ENCODE measurements at places on chromosomes 7 and 10.

DNA sequence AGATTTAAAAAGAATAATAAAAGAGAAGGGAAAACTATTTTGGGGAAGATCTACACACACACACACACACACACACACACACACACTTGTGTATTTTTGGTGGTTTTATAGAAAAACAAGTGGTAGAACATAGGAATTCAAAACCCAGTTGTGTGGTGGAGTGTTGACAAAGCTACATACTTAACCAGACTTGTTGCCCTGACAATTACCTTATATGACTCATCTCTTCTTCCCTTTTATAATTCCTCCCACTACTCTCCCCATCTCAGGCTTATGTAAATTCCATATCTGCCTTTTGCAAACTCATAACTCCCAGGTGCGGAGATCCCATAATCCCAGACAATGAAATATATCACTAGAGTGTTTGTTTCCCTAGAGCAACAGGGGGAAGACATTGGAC, 873.7 kb downstream of the NXPH1 start:
- no peak for DNase-seq

DNA sequence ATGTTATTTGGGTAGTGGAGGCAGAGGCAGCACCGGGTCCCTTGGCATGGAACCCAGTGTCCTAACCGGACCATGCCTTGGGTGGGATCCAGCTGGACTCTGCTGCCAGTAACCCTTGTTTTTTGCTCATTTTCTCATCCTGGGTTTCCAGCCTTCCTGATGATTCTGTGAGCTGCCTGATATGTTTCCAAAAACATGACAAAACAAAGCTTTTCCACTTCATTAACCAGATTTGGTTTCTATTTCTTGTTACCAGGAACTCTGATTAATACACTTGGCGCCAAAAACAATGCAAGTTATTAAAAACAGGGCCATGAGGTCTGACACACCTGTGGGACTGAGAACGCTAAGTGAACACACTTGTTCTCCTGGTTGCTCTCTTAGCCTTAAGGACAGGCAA, 32.8 kb upstream of the DLG5 start:
- DNase-seq: no peak

- DNase-seq: no peak
Observed at GRCh38 chr10:6497620-6498019, 82.5 kb downstream of the PRKCQ start.

GRCh38 chr7:42025635-42026375, 211.2 kb downstream of the GLI3 start:
- DNase-seq: no peak

- no peak for DNase-seq
Observed at GRCh38 chr10:123748711-123749110, 82.6 kb downstream of the GPR26 start.

GRCh38 chr7:55532150-55532917, 40.0 kb downstream of the VOPP1 start:
- no peak for DNase-seq

GRCh38 chr7:99137411-99138180, 6.3 kb downstream of the SMURF1 start:
- peak; percentile 77 for DNase-seq

DNA sequence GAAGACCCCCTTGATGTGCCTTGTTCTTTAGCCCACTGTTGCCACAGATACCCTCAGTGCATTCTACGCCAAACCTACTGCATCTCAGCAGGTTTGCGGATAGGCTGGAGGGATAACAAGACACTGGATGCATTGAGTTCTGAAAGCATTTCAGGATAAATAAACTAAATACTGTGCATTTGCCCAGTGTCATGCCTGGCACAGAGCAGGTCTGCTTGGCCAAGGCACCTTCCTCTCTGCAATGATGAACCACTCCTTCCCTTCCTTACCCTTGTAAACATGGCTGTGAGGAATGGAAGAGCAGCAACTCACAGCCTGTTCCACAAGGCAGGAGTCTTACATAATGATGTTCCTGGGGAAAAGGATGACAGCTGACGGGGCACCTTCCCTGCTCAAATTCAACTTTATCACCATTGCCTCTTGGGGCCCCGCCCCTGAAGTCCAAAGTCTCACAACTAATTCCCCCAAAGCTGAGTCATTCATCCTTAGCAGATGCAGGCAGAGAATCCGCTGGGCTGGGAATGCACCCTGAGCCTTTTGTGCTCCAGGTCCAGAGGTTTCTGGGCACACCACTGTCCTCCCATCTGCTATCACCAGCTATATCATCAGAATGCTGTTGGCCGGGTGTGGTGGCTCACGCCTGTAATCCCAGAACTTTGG, 11.6 kb downstream of the DDX56 start:
- peak; percentile 50 for DNase-seq

Measured in A673 (cell line).